Fibroblast of the aortic adventitia (primary cell): ENCODE measurements at places on chromosomes 1 and 21.
A peak's percentile ranks its signal among the peaks of the same experiment; 100 is the strongest.

GRCh38 chr1:204151552-204152309 is at the start of gene ETNK2:
Gene ETNK2 (minus strand): TSS chr1:204152044. CDS start chr1:204151852, 192 bp downstream.
- no peak for DNase-seq

- peak; percentile 71 for DNase-seq
These were observed 45.3 kb downstream of the HHAT start for GRCh38 chr1:210373878-210374599.

GRCh38 chr1:235246022-235246948 is 81.7 kb downstream of the ARID4B start:
- DNase-seq = peak; percentile 11

GRCh38 chr1:25774921-25775771 is 24.8 kb upstream of the SELENON start:
- DNase-seq = no peak

- DNase-seq = no peak
These were observed 208.7 kb downstream of the HLX start for GRCh38 chr1:221087919-221088318.

DNA sequence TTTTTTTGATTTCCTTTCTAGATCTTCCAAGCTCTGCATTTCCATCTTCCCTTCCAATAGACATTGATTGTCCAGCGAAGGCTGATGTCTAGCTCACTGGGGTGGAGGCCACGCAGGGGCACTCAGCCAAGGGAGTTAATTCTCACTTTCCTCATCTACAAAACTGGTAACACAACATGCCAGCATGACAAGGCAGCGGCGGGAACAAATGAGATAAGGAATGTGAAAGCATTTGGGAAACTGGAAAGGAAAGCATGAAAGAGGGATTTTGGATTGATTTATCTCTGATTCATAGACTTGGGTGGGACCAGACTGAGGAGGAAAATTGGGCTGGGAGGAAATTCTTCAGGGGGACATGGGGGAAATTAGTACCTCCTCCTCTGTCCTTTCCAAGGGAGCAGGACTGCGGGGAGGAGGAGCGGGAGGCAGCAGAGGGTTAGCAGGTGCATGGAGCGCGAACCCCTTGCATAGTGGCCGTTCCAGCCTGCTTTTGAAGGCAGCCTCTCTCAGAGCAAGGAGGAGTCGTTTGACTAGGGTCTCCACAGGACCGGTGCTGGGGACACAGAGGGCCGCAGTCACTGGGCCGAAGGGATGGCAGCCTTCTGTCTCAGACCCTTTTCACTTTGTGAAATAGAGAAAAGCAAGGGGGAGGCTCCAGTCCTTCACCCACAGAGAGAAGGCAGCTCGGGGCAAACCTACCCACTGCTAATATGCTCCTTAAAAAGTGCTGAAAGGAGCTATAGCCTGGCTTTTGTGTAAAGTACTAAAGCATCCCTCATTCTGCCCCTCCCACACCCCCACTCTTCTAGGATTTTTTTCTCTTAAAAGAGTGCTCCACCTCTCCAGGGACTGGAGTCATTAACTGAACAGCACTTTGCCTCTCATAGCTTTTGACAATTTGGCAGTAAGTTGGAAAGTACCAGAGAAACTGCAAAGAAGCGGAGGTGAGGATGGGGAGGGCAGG is 89.2 kb downstream of the PLXNA2 start:
- peak; percentile 88 for DNase-seq

DNA sequence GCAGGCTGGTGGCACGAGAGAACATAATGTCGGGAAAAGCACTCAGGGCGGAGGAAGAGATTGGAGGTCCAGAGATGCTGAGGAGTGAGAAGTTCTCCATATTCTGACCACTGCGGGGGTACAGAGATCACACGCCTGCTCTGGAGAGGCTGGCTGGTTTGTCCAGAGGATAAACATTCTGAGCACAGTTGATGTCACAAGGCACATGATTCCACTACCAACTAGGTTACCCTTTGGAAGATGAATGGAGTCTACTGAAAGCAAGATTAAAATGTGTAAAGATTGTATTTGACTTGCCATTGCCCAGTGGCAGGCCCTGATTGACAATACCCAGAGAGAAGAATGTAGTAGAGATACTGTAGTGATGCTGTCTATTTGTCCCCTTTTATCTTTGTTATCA is at the start of gene SPATA46:
Gene SPATA46 (minus strand): TSS at position 164 of the 400 bp plus-strand sequence. CDS start 64 bp downstream, at position 100.
- no peak for DNase-seq

DNA sequence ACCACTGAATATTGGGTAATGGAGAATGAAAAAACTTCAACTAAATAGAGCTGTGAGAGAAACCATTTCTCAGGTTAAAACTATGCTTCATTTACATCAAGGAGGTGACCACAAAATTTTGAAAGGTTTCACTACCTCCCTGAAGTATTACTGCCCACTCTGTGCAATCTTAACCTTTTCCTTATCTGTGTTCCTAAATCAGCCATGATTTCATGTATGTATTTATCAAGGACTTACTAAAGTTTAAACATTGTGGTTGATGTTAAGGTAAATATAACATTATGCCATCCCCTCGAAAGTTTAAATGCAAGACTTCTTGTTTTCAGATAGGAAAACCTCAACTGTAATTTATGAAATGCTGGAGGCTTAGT is 84.4 kb downstream of the CLEC20A start:
- DNase-seq = peak; percentile 34

GRCh38 chr1:52659851-52660596 is 27.1 kb downstream of the SHISAL2A start:
- no peak for DNase-seq

- no peak for DNase-seq
These were observed 210.9 kb upstream of the GALNT2 start for GRCh38 chr1:229856009-229856650.

- DNase-seq = peak; percentile 70
These were observed 2.2 kb downstream of the FBXO28 start for GRCh38 chr1:224116131-224116530.

DNA sequence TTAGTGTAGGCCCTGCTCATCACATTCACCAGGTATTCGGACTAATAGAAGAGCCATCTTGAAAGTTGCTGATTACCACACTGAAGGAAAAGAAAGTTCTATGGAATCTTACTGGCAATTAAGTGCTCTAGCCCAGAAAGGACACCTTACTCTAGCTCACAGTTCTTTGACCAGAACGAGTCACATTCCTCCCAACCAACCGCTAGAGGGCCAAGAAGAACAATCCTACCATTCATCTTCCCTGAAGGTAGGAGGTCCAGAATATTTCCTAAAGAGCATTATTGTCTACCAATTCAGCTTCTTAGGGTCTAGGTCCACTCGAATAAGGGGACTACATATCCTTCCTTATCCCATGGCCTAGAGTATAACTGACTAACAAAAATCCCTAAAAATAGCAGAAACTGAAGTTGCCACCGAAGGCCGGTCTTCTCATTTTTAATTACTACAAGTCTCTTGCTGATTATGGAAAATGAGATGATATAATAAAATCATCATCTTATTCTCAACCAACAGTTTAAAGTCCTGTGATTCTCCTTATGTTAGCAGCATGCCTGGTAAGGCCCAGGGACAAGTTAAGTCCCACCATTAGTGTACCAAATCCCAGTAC is 2.7 kb upstream of the FMO1 start:
- DNase-seq = peak; percentile 69

- no peak for DNase-seq
These were observed 9.9 kb upstream of the RIPK4 start for GRCh38 chr21:41776778-41777177.

DNA sequence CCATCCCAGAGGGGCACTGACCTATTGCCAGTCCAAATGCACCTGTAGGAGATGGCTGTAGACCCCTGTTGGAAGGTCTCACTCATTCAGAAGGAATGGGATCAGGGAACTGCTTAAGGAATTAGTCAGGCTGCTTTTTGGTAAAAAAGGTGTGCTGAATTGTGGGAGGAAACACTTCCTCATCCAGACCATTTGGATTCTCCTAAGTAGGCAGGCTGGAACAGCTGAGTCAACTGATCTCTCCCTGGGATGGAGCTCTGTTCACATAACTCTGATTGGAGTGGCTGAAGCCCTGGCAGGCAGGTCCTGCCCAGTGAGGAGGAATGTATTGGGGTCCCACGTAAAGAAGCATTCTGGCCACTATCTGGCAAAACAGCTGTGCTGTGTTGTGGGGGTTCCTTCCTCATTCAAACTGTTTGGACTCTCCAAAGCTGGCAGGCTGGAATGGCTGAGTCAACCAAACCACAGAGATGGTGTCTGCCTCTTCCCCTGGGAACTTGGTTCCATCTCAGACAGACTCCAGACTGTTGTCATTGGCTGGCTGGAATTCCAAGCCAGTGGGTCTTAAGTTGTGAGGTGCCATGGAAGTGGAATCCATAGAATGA is 70.7 kb upstream of the PDC start:
- peak; percentile 35 for DNase-seq

DNA sequence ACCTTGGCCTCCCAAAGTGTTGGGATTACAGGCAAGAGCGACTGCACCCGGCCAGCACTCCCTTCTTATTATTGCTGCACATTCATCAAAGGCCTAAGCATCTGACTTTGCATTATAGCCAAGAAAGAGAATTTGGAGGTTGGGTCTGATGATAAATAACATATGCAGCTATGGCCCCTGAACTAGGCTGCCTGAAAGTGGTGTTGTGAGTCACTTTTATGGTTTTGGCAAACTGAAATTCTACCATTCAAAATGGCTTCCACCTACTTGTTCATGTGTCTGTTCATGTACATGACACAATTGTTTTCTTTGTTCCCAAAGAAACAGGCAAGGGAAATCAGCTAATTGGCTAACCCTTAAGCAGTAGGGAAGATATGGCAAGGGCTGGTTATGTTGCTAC is 25.0 kb upstream of the UAP1 start:
- peak; percentile 70 for DNase-seq

- no peak for DNase-seq
These were observed 958.3 kb downstream of the ADGRL2 start for GRCh38 chr1:82759035-82759434.

DNA sequence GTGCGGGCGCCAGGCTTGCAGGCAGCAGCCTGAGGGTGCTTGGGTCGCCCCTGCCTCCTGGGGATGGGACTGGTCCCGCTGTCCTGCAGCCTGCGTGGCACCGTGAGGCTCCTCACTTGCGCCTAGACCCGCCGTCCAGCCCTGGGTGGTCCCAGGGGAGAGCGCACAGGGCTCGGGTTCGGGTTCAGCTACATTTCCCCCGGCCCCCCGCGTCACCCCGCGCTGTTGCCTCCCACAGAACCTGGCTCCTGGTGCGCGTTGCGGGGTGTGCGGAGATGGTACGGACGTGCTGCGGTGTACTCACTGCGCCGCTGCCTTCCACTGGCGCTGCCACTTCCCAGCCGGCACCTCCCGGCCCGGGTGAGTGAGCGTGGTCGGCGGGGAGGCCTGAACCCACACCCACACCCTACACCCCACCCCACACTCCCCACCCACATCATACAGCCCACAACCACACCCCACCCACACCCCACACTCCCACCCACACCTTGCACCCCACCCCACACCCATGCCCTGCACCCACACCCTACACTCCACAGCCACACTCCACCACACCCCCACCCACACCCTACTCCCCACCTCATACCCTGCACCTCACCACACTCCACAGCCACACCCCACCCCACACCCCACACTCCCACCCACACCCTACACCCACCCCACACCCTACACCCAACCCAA is 6.2 kb upstream of the PFKL start:
- no peak for DNase-seq
